ENCODE measurements at places on chromosomes 6 and 20. TPM values are rescaled to one million over a fixed set of nuclear protein-coding genes. Genes with fewer than 3 reads are reported as not detected.

The HLA-G gene
- 3.2 TPM for polyA plus RNA-seq

The IFT52 gene
- 31.6 TPM for polyA plus RNA-seq

The KDM1B gene
- 0.84 TPM for polyA plus RNA-seq

The LINC00237 gene
- not detected for polyA plus RNA-seq
